ENCODE measurements at places on chromosomes 12 and 14.
A peak's percentile ranks its signal among the peaks of the same experiment; 100 is the strongest.

DNA sequence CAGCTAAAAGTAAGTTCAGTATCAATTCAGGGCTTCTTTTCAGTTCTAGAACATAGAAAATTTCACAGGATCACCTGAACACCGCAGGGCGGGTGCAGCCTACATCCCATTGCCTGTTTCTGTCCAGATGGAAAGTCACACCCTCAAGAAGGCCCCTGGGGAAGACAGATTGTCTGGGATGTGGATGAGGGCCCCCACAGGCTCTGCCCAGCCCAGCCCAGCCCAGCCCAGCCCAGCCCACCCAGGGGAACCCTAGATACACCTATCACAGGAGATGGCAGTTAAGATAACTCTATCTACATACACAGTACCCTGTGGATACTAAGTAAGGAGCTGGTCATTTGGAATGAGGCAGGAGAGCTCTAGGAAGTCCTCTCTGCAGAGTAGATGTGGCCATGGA is 68.4 kb downstream of the DPF3 start:
- DNase-seq = no peak

DNA sequence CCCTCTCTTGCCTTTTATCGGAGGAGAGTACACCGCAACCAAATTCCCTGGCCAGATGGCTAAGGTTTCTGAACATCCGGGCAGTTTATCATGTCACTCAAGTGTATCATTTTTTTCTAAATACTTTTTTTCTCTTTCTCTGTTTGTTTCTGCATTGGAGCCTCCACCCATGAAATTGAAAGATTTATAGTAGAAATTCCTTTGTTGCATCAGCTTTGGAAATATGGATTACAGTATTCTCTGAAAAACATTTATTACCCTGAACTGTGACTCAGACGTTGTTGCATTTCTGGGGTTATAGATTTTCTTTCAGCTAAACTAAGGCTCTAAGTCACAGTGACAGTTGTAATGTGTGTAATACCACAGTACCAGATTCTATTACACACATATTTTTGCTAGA is 187.0 kb downstream of the SPTSSA start:
- peak; percentile 14 for DNase-seq

- no peak for DNase-seq
Measured at GRCh38 chr12:11862798-11863197, 207.9 kb upstream of the BCL2L14 start.

DNA sequence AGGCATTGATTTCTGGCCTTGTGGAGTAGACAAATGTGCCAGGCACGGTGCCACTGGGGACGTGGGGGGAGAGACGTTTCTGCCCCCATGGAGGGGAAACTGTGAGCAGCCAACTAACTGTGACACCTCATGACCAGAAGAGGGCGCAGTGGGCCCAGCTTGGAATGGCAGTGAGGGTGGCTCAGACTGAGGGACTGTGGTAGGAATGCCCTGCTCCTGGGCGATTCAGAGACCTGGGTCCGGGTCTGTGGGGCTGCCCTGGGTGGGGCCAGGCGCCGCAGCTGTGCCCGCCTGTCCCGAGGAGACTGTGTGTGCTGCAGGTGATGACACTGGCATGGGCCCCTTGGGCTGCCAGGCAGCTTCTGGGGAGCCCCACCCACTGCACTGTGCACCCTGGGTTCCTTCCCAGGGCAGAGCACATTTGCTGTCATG is 60.6 kb downstream of the SLC25A47 start:
- DNase-seq = peak; percentile 58

GRCh38 chr12:59079472-59079871 is 159.2 kb upstream of the LRIG3 start:
- no peak for DNase-seq

GRCh38 chr12:14618983-14619382 is 51.3 kb upstream of the PLBD1 start:
- no peak for DNase-seq

DNA sequence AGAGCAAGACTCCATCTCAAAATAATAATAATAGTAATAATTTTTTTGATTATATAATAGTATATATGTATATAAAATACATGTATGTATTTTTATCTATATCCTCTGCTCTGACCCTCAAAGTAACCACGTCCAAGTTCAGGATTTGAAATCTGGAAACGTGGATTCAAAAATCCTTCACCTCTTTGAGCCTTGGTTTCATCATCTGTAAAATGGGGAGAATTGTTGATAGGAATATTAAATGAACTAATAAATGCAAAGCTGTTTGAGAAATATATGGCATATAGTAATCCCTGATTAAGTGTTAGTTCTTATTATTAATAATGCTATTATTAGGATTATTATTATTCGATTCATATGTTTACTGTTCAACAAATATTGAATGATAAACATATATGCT is 2.6 kb downstream of the P2RX7 start:
- DNase-seq = no peak

Data from fibroblast of skin of right biceps (primary cell).